ENCODE measurements at places on chromosomes 2 and 18. TPM values are rescaled to one million over a fixed set of nuclear protein-coding genes. Genes with fewer than 3 reads are reported as not detected.

DNA sequence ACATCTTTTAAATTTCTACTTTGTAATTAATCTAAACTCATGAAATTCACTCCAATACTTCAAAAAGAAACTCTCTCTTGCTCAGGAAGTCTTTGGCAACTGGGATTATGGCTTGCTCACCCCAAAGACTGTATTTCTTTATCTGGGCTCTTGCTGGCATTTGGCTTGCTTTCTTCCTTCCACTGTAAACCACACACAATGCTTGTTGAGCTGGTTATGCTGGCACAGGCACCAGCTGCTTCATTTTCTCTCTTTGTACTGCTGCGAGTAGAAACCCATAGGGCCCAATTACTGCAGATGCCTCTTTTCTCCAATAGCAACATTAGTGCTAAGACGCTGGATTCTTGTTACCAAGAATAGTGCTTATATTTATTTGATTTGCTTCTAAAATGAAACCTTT lies 51.4 kb downstream of the SLC38A11 start:
- no peak overlapping the region for H3K27ac ChIP-seq
- peaks cover 27% of the 10 kb centered on the region for H3K27me3 ChIP-seq
- DNase-seq, result no peak
- H3K4me1 ChIP-seq, result no peaks in the 10 kb centered on the region

ARMC9 gene
- 2.5 TPM for total RNA-seq

LBX2 gene
- total RNA-seq, result 1.6 TPM

DNA sequence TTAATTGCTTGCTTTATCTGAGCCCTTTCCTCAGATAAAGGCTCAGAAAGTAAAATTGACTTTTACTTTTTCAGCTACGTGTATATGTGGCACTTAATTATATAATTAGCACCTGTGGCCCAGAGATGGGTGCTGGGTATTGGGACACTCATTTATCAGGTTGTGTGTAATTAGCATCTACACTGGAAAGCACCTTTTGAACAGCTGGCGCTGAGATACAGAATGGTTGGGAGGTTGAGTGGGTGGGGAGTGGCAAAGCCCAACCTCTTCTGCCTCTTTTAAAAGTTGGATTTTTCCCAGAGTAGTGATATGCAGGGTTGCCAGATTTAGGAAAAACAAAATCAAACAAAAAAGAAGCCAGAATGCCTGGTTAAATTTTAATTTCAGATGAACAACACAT lies 23.9 kb downstream of the SPTBN1 start:
- H3K27ac ChIP-seq, result no peak overlapping the region
- H3K4me3 ChIP-seq, result no peak overlapping the region
- no peak for DNase-seq
- peaks cover 7% of the 10 kb centered on the region for H3K27me3 ChIP-seq

HNMT gene
- not detected for total RNA-seq

DNA sequence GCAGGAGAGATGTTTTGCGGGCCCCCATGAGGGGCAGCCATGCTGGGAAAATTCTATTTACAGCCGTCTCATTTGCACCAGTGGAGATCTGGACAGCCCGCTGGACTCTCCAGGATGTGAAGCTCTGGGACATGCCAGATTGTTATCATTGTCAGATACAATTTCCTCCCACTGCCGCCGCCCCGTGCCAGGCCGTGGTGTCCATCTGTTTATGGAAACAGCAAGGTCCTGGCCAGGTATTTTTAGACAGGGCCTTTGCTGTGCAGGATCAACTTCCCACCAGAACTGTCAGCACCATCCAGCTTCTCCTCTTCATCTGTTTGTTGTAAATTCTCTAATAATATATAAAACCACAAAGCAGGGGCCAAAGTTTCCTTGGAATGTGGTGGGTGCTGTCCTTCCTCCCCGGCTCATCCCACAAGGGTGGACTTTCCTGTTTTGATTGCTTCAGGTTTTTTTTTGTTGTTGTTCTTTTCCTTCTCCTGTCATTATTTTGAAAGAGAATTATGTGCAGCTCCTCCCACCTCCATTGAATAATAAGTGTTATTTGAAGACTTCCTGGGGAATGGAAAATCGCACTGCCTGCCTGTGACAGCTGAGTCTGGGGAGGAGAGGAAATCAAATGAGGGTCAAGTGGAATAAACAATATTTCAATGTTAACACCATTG lies 398.1 kb downstream of the TNS1 start:
- H3K4me3 ChIP-seq, result no peak overlapping the region
- DNase-seq, result no peak
- H3K27ac ChIP-seq, result no peak overlapping the region
- no peaks in the 10 kb centered on the region for H3K36me3 ChIP-seq

DNA sequence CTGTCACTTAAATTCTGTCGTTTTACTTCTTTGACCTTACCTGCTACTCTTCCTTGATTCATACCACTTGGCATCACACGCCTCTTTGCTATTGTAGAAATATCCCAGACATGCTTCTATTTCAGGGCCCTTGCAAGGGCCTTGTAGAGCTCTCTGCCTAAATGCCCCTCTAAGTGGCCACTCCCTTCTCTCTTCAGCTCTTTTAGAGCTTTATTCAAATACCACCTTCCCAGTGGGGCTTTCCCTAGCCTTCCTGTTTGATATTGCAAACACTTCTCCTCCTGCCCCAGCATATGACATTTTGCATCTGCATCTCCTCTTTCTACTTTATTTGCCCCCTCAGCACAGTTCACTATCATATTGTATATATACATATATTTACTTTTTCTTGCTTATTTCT lies 54.0 kb downstream of the PELI1 start:
- no peak overlapping the region for H3K27ac ChIP-seq
- DNase-seq, result no peak
- peaks cover 39% of the 10 kb centered on the region for H3K36me3 ChIP-seq
- H3K4me1 ChIP-seq, result peaks cover 6% of the 10 kb centered on the region
- H3K27me3 ChIP-seq, result peaks cover 4% of the 10 kb centered on the region

AQP12A gene
- total RNA-seq, result not detected

DNA sequence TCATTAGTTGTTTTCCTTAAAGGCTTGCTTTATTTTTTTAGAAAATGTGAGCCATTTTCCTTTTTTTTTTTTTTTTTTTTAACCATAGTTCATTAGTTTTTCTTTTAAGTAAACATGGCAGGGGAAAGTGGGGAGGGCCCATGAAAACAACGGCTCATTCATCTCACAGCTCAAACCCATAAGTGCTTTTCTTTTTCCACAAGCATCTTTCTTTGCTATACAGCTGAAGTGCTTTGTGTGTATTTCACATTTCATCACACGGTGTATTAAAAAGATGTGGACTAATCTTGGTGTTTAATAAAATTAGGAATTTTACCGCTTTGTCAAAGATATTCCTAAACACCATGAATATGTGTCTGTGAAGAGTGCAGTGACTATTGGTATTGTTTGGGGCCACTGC lies 41.6 kb downstream of the RHBDD1 start:
- no peak overlapping the region for H3K27ac ChIP-seq
- no peak for DNase-seq
- no peaks in the 10 kb centered on the region for H3K27me3 ChIP-seq
- no peak overlapping the region for H3K4me3 ChIP-seq

CGREF1 gene
- total RNA-seq, result 9.0 TPM

ANKRD53 gene
- total RNA-seq, result not detected

C2orf92 gene
- 21.8 TPM for total RNA-seq

- H3K27me3 ChIP-seq, result peaks cover 9% of the 10 kb centered on the region
- H3K4me3 ChIP-seq, result no peak overlapping the region
- no peak overlapping the region for H3K27ac ChIP-seq
- no peaks in the 10 kb centered on the region for H3K36me3 ChIP-seq
- DNase-seq, result no peak
Measured at GRCh38 chr2:109457366-109457765, 156.4 kb downstream of the SEPTIN10 start.

- DNase-seq, result no peak
- no peaks in the 10 kb centered on the region for H3K27me3 ChIP-seq
- H3K4me3 ChIP-seq, result peak overlapping the region; percentile 6
- peaks cover 58% of the 10 kb centered on the region for H3K4me1 ChIP-seq
- H3K36me3 ChIP-seq, result peaks cover 45% of the 10 kb centered on the region
Measured at GRCh38 chr2:197152451-197153228, 157.9 kb downstream of the ANKRD44 start.

GRCh38 chr18:66872277-66872676 lies 268.4 kb upstream of the CDH19 start:
- no peak overlapping the region for H3K4me3 ChIP-seq
- no peaks in the 10 kb centered on the region for H3K36me3 ChIP-seq
- H3K27ac ChIP-seq, result no peak overlapping the region

SCN3A gene
- total RNA-seq, result not detected

GRCh38 chr2:20185176-20186022 lies 39.5 kb downstream of the SDC1 start:
- no peak overlapping the region for H3K4me3 ChIP-seq
- no peaks in the 10 kb centered on the region for H3K4me1 ChIP-seq
- no peak overlapping the region for H3K27ac ChIP-seq
- no peaks in the 10 kb centered on the region for H3K36me3 ChIP-seq
- H3K27me3 ChIP-seq, result no peaks in the 10 kb centered on the region

GREB1L gene
- not detected for total RNA-seq

DNA sequence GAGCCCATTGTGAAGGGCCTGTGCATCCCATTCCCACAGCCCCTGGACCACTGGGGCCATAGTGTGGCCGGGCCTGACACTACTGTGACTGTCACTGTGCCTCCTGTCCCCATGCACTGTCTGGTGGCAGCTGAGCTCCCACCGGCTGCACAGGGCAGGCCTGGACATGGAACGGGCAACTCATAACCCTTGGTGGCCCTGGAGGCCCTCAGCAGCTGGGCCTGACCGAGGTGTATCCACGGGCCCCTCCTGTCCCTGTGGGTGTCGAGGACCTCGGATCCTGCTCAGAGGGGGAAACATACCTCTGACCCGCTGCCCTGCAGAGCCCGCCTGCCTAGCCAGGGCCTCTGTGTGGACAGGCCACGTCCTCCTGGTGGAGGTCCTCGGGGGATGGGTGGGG lies 7.8 kb upstream of the GAL3ST2 start:
- no peak overlapping the region for H3K27ac ChIP-seq
- no peak for DNase-seq
- H3K36me3 ChIP-seq, result no peaks in the 10 kb centered on the region
- no peak overlapping the region for H3K4me3 ChIP-seq
- no peaks in the 10 kb centered on the region for H3K27me3 ChIP-seq

NEU2 gene
- not detected for total RNA-seq

LIMS4 gene
- total RNA-seq, result 0.21 TPM

IL1RL2 gene
- not detected for total RNA-seq

DNA sequence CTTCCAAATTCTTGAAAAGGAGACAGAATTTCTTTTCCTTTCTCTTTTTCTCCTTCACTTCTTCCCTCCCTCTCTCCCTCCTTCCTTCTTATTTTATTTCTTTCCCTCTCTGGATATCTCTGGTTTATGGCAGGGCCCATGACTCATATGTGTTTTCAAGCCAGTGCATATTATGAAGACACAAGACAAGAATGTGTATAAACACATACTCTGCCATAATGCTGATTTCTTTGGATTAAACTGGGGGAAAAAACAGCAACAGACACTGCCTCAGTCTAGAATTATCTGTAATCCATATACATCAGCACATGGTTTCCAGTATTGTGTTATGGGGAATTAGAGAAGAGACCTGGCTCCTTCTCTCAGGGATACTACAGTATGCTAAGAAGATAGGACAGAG lies 82.8 kb upstream of the CPO start:
- H3K4me3 ChIP-seq, result no peak overlapping the region
- no peaks in the 10 kb centered on the region for H3K36me3 ChIP-seq
- DNase-seq, result no peak
- no peak overlapping the region for H3K27ac ChIP-seq
- no peaks in the 10 kb centered on the region for H3K27me3 ChIP-seq

GRCh38 chr2:200674837-200675236 lies 89.0 kb downstream of the AOX1 start:
- H3K27ac ChIP-seq, result no peak overlapping the region
- H3K4me3 ChIP-seq, result no peak overlapping the region
- peaks cover 22% of the 10 kb centered on the region for H3K27me3 ChIP-seq
- no peak for DNase-seq

DNA sequence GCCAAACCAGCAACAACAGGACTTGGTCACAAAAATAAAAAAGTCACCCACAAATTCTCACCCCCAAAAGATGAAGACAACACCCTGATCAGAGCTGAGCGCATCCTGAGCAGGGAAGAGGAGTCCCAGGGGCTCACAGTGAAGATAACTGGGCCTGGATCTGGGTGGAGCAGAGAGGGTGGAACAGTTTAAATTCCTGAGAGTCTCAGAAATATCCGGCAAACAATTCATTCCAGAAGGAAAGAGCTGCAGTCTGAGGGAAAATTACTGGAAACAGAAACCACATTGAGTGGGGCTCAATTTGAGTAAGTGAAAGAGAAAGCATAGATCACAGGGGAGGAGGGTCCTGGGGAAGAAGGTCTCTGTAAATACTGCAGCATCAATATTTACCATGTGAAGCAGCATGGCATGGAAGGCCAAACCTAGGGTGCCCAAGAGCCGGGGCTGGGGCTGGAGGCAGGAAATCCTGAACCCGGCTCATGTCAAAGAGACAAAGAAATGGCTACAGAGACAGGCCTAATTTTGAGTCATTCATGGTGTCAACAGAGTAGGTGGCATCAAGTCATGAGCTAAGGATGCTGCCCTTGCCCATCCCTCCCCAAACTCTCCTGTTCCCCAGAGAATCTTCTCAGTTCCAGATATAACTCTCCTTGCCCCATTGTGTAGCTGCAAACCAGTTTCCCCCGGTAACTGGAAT lies 61.4 kb upstream of the ZBTB7C start:
- H3K4me1 ChIP-seq, result no peaks in the 10 kb centered on the region
- no peak for DNase-seq
- H3K27ac ChIP-seq, result no peak overlapping the region
- no peak overlapping the region for H3K4me3 ChIP-seq

- H3K27ac ChIP-seq, result no peak overlapping the region
- no peak overlapping the region for H3K4me3 ChIP-seq
- no peaks in the 10 kb centered on the region for H3K36me3 ChIP-seq
- no peak for DNase-seq
- H3K27me3 ChIP-seq, result peaks cover 2% of the 10 kb centered on the region
Measured at GRCh38 chr2:212721026-212721451, 182.4 kb upstream of the ERBB4 start.
